ENCODE measurements at places on chromosomes 11 and 22.
A peak's percentile ranks its signal among the peaks of the same experiment; 100 is the strongest.

DNA sequence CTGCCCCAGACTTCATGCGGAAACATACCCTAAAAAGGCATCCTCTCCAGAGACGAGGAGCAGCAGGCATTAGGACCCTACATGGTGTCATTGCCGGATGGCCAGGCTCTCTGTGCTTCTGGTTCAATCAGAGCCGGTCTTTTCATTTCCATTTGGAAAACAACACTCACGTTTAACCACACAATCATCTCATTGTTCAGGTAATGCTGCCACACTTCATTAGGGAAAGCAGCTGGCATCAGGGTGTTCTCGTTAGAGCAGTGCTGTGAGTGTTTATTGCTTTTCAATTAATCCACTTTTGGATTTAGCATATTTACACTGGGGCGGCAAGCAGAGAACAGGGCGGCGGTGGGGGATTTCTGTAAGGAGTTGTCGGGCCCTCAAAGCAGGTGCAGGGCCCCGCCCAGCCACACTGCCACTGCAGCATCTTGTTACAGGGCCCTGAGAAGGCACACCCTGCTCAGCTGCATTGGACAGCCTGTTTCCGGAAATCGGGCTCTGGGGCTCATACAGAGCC, 338.6 kb downstream of the SHANK2 start:
- DNase-seq, result peak; percentile 76

DNA sequence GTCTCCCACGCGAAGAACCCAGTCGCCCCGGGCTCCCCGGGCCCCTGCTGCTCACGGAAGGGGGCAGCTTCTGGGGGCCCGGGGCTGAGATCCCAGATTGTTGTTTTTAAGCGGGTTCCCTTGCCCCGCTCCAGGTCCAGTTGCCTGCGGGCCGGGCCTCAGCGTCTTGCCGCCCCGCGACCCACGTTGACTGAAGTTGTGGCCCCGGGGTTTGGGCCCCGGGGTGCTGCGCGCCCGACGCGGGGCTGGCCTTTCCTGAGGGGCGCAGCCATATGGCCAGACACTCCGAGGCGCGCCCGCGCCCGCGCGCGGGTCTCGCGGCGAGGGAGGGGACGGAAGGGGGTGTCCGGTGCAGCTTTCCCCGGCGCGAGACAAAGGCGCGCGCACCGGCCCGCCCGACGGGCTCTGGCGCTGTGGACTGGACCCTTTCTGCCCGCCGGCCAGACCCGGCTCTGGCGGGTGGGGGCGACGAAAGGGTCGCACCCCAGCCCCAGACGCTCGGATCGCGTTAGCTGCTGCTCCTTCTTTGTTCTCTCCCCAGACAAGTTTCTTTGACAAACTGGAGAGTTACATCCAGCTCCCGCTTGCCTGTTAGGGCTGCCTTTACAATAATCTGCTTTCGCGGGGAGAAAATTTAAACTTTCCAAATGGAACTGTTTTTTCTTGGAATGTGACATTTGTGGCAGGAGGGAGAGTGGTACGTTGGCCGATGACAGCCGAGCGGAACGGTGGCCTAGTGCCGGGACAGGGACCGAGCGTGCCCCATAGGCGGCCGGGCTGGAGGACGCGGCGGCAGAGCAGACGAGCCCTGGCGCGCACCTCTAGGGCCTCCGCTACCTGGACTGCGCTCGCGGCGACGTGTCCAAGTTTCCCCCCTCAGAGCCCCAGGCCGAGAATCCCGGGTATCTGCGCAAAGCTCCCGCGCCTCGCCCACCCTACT, 716 bp downstream of the AMOTL1 start:
- peak; percentile 39 for DNase-seq

DNA sequence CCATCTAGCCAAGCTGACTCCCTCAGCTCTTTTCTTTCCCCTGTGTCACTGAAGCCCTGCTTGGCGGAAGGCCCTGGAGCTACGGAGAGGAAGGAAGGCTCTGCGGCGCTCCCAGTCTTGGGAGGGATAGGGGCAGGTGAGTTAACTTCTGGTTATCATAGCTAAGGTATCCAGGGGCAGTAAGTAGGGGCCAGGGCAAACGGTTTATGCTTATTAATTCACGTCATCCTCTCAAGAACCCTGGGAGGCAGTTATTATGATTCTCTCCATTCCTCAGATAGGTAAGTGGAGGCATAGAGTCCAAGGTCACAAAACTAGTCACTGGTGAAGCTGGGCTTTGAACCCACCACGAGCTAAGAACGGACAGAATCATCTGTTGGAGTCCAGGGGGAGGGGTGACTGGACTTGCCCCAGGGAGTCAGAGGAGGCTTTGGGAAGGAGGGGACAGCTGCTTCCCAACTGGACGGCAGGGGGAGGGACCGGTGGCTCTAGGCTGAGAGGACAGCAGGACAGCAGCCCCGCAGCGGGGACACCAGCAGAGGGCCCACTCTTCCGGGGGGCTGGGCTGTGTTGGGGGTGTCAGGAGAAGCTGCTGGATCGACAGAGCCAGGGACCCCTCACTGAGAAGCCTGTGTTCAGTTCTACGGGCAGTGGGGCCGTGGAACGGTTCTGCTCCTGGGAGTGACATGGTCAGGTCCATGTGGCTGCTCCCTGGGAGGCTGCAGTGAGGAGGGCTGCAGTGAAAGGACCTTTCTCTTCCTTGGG, 3.5 kb downstream of the BAIAP2L2 start:
- DNase-seq, result no peak

DNA sequence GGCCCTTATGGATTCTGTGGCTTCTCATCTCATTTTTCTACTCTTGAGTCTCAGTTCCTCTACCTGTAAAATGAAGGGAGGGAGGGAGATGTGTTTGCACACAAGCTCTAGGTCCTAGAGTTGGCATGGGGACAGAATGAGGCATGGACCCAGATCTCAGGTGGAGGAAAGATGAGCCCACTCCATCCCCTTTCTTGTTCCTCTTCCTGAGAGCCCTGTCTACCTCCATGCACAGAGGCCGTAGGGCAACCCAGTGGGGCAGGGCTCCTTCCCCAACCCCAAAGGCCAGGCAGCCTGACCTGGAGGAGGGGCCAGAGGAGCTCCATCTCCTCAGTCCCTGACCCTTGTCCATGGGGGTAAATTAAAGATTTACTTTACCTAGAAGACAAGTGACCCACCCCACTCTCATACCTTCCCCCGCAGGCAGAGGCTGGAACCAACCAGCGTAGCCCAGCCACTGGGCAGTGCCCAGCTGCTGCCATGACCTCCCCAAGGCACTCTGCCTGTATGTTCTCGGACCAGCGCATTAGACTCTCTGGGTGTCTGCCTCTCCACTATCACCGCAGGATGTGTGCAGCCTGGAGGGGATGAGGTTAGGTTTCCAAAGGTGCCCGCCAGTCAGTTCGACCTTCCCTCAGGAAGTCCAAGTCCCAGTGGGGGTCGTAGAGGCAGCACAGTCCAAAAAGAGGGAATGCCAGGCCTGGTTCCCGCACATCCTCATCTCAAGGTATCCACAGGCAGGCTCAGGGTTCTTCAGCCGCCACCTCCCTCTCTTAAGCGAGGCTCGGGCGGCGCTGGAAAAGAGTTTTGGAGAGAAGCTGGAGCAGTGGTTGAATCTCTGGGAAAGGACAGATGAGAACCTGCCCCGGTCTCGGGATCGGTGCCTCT, 3.0 kb downstream of the SMTN start:
- DNase-seq, result no peak

GRCh38 chr11:36817336-36817965, 219.4 kb upstream of the RAG2 start:
- no peak for DNase-seq

DNA sequence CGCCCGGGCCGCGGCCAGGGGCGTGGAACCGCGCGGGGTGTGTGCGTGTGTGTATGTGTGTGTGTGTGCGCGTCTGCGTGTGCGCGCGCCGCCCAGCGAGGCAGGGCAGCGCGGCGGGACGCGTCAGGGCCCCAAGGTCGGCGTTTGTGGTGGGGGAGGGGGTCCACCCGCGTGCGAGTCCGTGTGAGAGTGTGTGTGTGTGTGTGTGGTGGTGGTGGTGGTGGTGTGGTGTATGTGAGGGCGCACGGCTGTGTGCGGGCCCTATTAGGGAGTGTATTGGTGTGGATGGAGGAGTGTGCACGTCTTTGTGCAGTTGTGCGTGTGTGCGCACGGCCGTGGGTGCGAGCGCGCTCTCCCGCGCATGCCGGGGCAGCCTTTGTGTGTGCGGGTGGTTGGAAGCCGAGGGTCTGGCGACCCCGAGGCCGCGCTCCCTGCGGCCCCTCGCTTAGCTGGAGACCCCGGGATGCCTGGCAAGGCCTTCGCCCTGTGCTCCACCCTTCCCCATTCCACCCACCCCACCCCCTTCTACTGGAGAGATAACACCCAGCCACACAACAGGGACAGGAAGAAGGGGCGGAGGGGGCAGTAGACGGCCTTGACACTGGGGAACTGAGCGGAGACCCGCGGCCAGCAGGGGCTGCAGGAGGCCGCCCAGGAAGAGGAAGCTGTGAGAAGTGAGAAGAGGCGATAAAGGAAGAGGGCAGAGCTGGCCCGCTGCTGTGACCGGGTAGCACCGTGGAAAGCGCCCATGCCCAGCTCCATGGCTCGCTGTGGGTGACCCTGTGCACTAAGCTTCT, 528 bp upstream of the ARRB1 start:
- DNase-seq, result peak; percentile 45
